Peyer's patch (tissue), 4 donors: ENCODE measurements at places on chromosomes 12 and 14. TPM values are rescaled to one million over a fixed set of nuclear protein-coding genes. Genes with fewer than 3 reads are reported as not detected.

Gene NTN4
- 12.3 TPM for total RNA-seq

Gene C12orf60
- not detected for total RNA-seq

Gene LRCOL1
- total RNA-seq = not detected

Gene KCNMB4
- total RNA-seq = 1.2 TPM

Gene TAS2R9
- total RNA-seq = not detected

Gene SPX
- total RNA-seq = not detected

Gene KRT79
- total RNA-seq = not detected

Gene DYRK2
- total RNA-seq = 68.5 TPM
